ENCODE measurements at places on chromosomes 4 and X.

DNA sequence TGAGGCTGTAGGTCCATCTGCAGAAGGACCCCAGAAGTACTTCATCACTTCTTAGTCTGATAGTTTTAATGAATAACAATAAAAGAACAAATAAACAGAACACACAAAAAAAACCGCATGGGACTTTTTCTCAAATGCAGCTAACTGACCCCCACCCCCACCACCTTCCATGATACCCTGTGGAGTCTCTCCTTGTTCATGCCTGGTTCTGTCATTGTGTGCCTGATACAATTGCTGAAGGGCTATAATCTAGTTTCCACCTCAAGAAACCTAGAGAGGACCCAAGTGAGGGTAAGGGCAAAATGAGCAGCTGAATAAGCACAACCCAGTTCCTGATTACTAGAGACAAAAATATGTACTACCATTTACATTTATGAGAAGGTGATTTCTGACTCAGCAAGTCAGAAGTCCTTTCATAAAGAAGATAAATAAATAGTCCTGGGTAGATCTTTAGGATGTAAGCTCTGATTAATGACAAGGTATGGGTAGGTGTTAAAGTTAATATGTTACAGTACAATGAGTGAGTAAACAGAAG lies 155.1 kb downstream of the TMA16 start:
- DNase-seq: no peak

GRCh38 chr4:182975806-182976205 lies 58.6 kb upstream of the DCTD start:
- no peak for DNase-seq

- peak; percentile 55 for DNase-seq
These were observed 677 bp upstream of the NONO start for GRCh38 chrX:71282514-71283402.

GRCh38 chr4:10054571-10055041 lies 33.3 kb upstream of the SLC2A9 start:
- DNase-seq: no peak

DNA sequence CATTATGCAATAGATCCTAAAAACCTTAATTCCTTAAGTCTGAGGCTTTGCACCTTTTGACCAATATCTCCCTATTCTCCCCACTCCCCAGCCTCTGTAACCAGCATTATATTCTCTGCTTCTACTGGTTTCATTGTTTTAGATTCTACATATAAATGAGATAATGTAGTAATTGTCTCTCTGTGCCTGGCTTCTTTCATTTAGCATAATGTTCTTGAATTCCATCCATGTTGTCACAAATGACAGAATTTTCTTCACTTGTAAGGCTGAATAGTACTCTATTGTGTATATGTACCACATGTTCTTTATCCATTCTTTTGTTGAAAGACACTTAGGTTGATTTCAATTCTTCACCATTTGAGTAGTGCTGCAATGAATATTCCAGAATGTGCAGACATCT lies 66.0 kb downstream of the MAGEC1 start:
- DNase-seq: no peak

GRCh38 chrX:69031181-69031580 lies 134.1 kb downstream of the PJA1 start:
- DNase-seq: no peak

GRCh38 chrX:149073479-149073878 lies 431.6 kb downstream of the IDS start:
- DNase-seq: no peak

DNA sequence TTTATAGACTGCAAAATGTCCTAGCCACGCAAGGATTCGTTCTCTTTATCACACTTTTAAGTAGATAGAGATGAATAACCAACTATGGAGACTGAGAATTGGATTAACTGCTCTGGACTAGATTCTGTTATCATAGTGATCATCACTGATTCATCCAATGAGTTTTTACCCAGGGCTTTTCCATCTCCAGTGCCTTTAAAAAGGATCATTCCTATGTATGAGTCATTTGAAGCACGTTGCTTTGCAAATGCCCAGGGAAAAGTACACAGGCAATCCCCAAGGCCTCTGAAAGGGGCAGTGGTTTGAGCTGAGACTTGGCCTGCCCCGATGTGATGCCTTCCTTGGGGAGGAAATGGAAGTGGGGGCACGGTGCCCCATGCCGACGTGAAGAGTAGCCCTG lies 122.7 kb upstream of the PSAPL1 start:
- no peak for DNase-seq

GRCh38 chr4:15362541-15362940 lies 65.3 kb upstream of the C1QTNF7 start:
- DNase-seq: no peak
